Activated CD4-positive, alpha-beta memory T cell treated with anti-CD3 and anti-CD28 coated beads for 36 hours (primary cell): ENCODE measurements at places on chromosomes 3 and 15. TPM values are rescaled to one million over a fixed set of nuclear protein-coding genes. Genes with fewer than 3 reads are reported as not detected.

GRCh38 chr3:14845180-14845579 lies 26.4 kb downstream of the FGD5 start:
- peak; percentile 26 for DNase-seq

DNA sequence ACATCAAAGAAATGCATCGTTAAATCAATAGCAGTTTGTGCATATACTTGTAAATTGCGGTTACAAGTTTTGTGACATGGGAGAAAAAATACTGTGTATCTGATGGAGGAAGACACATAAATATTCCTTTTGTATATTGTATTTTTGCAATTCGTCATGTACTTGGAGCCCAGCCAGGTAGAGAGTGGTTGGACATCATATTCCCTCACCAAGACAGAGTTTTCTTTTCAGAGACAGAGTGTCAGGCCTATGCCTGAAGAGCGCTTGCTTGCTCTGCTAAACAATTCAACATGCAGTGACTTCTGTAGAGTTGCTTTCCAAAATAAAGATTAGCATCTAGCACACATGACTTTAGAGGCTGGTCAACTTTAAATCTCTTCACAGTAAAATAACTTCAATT lies 24.8 kb upstream of the MEIS2 start:
- no peak for DNase-seq

DNA sequence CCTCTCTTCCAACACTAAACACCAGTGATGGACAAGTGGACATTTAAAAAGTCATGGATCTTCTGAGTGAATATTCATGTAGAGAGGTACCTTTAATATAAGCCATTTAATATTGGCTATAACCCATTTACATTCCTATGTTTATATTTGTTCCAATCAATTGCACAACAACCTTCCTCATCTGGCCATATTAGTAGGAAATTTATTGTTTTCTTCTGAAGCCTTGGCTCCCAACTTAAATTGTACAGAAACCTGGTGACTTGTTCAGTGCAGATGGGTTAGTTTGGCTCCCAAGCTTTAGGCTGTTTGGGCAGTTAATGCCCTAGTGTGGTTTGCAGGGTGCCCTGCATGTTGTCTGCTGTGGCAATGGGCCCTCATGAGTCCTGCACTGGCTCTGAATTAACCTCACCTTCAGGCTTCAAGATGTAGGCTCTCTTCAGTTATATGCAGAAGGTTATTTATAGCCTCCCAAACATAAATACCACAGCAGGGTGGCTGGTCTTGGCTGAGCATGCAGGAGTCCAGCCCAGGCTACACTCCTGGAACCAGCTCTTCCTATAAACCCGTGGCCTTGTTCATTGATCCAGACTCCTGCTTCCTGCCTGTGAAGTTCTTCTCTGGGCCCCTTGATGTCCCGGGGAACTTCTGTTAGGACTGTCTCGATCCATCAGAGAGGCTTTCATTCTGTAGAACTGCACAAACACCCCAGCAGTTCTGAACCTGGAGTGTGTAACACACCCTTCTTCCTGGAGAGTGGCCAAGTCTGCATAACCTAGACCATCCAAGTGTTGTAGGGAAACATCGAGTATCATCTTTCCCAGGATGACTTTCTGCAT lies 57.0 kb downstream of the DUT start:
- DNase-seq: no peak

TRNT1 gene
- 51.5 TPM for total RNA-seq

MAPK6 gene
- total RNA-seq: 39.9 TPM

GRCh38 chr3:14976317-14976716 lies 28.9 kb downstream of the NR2C2 start:
- no peak for DNase-seq

GRCh38 chr3:101249522-101249921 lies 70.9 kb downstream of the IMPG2 start:
- no peak for DNase-seq

GRCh38 chr3:177197727-177198460 lies 612 bp upstream of the TBL1XR1 start:
- no peak for DNase-seq

GRCh38 chr3:16886303-16886683 lies 1.5 kb downstream of the PLCL2 start:
- DNase-seq: peak; percentile 44

GCSAM gene
- 11.7 TPM for total RNA-seq

XIRP1 gene
- total RNA-seq: 1.6 TPM

ROPN1 gene
- total RNA-seq: not detected

KCNH8 gene
- not detected for total RNA-seq

CHST2 gene
- 4.7 TPM for total RNA-seq

DNA sequence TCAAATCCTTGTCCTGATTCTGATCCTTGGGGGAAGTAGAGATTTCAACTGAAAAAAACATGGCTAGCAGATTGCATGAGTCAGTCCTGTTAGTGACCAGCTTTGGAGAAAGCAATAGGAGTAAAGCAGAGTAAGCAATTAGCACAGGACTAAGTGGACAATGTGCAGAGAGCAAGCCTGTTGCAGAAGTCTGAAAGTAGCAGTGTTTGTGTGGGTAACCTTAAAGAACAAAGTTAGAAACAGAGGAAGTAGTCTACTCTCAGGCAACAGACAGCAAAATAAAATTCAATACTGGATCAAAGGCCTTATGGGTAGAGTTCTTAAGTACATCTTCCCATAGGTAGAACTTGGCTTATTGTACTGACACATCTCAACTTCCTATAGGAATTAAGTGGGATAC lies 916.8 kb downstream of the CADM2 start:
- DNase-seq: no peak

GRCh38 chr3:13136426-13136825 lies 63.2 kb upstream of the IQSEC1 start:
- DNase-seq: no peak

OSTN gene
- total RNA-seq: not detected

GRCh38 chr3:49781415-49782199 lies 4.7 kb downstream of the IP6K1 start:
- DNase-seq: no peak

DYNLT2B gene
- 17.1 TPM for total RNA-seq

SV2B gene
- total RNA-seq: 0.05 TPM

- DNase-seq: peak; percentile 42
Measured at GRCh38 chr3:65342084-65342683, 654.4 kb upstream of the ADAMTS9 start.

DNA sequence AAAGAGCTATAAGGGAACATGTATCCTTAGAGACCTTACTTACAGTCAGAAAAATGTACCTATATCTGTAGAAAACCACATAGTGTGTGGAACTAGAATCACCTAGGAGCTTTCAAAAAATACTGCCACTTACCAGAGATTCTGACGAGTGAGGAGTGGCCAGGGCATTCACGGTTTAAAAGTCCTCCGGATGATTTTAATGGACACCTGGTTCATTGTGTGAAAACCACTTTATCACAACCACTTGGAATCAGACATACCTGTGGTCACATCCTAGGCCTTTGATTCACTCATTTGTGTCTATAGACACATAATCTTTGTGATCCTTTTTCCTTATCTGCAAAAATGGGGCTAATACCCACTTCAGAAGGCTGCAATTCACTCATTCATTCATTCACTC lies 159.8 kb downstream of the MBNL1 start:
- DNase-seq: no peak

MOBP gene
- total RNA-seq: not detected
